ENCODE measurements at places on chromosomes 3 and 15.

DNA sequence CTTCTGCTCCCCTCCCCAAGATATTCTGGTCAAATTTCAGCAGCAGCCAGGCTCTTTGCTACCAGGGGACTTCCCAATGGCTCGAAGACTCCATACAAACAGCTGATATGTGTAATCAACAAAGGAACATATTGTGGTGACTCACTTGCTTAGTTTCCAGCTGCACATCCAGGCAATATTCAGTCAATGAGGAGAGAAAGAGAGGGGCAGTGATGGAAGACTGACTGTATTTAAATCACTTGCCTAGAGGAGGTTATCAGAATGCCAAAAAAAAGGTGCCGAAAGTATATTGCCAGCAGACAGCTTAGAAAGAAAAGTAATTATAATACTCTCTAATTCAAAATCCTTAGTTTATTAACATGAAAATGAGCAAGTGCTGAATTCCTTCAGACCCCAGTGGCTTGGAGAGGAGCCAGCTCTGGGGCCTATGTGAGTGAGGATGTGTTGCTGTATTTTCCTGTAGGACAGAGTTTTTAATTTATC lies 236.5 kb downstream of the LRTM1 start:
- DNase-seq, result no peak

DNA sequence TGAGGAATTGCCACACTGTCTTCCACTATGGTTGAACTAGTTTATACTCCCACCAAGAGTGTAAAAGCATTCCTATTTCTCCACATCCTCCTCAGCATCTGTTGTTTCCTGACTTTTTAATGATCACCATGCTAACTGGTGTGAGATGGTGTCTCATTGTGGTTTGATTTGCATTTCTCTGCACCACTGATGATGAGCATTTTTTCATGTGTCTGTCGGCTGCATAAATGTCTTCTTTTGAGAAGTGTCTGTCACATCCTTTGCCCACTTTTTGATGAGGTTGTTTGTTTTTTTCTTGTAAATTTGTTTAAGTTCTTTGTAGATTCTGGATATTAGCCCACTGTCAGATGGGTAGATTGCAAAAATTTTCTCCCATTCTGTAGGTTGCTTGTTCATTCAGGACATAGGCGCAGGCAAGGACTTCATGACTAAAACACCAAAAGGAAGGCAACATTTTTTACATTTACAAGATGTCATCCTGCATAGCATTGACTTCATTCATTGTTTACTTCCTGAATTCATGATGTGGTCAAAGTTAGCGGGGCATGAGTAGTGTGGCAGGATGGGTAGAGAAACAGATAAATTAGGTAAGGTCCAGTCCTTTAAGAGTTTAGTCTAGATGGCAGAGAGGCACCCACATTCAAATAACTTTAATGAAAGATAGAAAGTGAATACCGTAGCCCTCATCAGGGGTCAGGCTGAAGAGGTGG lies 45.1 kb upstream of the LPP start:
- no peak for DNase-seq

- DNase-seq, result no peak
Observed at GRCh38 chr3:62293051-62293780, 80.1 kb downstream of the FEZF2 start.

- DNase-seq, result peak; percentile 53
Observed at GRCh38 chr3:127589600-127590281, 792 bp downstream of the TPRA1 start.

GRCh38 chr3:8554696-8555095 lies 53.1 kb downstream of the LMCD1 start:
- DNase-seq, result no peak

DNA sequence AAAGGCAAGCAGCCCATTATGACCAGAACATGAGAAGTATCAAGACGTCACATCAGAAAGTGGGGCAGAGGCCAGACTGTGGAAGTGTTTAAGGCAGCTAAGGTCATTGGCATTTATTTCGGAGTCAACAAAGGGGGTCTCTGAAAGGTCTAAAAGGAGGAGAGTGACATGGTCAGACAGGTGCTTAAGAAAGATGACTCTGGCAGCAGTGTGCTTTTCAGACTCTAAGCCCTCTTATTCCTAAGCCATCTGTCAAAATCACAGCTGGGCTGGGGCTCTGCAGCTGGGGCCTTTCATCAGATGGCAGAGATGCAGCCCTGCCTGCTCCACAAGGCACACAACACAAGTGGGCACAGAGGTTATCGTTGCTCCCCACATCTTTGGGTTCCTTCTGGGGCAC lies 14.0 kb downstream of the FBXL22 start:
- DNase-seq, result no peak

- DNase-seq, result no peak
Observed at GRCh38 chr3:122562923-122563716, 980 bp downstream of the PARP9 start.

GRCh38 chr15:77857419-77857818 lies 220.1 kb downstream of the TBC1D2B start:
- no peak for DNase-seq

- no peak for DNase-seq
Observed at GRCh38 chr15:80151576-80151975, 1.2 kb upstream of the FAH start.

GRCh38 chr3:19488939-19489338 lies 340.6 kb downstream of the KCNH8 start:
- no peak for DNase-seq

GRCh38 chr3:52134761-52135160 lies 19.5 kb downstream of the POC1A start:
- DNase-seq, result no peak

DNA sequence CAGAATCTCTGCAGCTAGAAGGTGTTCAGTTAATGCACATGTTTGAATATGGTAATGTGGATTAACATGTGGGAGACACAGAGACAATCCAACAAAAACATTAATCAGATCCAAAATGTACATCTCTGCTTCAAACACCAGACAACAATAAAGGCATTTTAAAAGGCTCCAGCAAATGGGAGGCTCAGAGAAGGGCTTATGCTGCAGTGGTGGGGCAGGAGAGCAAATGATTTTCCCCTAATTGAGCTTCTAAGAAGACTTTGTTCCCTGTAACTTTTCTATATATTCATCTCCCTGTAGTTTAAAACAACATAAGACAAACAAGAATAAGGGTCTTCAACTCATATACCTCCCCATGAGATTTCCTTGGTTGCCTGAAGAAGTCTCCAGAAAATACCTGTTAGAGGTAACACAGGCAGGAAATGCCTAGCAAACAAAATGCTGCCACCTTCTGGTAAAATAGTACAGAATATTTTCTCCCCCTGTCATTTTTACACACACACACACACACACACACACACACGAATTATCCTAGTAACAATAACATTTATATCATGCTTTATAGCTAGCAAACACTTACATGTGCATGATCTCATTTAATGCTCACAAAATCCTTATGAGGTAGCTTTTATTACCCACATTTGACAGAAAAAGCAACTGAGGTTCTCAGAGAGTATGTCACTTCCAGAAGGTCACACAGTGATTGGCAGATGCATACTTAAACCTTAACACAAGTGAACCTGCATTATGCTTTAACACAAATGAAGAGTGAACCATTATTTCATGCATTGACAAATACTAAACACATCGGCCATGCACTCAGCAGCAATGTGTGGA lies 123.4 kb upstream of the MB21D2 start:
- peak; percentile 76 for DNase-seq

GRCh38 chr3:140189267-140189666 lies 254.3 kb downstream of the CLSTN2 start:
- DNase-seq, result no peak

DNA sequence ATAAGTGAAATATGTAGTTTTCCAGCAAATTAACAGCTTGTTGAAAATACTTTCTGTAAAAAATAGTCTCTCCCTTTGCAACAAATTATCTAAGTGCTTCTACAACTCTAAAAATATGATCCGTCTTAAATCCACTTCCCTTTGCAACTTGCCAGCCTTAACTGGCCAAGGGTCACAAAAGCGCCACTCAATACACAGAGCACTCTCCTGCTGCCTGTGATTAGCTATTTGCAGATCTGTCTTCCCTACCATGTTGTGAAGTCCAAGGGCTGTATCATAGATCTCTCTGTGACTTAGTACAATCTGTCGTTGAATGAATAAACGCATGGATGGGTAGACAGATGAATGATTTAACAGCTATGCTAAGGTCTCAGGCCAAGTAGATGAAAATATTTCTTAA lies 76.2 kb downstream of the ITGB5 start:
- no peak for DNase-seq

- DNase-seq, result no peak
Observed at GRCh38 chr3:25587094-25587493, 77.6 kb downstream of the TOP2B start.

DNA sequence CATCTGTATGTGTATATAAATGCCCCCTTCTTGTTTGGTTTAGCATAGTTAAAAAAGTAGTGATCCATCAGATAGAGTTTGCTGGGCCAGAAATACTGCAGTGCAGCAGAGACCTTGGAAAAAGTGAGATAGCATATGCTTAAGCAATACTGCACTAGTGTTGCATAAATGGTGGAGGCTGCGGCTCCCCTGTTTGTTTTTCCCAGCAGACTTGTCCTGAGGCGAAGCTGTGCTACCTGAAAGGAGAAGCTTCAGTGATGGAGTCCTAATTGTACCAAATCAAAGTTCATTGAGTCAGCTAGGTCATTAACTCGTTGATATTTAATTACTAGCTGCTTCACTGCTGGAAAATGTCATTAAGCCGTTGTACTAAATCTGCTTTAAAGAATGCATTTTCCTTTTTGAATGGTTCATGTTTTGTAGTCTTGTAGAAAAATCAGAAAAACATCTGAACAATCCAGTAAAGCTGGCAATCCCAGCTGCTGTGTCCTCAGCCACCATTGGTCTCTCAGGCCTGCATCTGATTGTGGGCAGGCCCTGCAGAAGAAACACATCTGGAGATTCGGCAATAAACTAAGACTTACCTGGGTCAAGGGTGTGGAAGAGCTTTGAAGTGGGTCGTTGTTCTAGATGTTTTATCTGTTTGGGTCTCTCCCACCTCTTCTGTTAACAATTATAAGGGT lies 169.6 kb downstream of the B3GALNT1 start:
- no peak for DNase-seq

DNA sequence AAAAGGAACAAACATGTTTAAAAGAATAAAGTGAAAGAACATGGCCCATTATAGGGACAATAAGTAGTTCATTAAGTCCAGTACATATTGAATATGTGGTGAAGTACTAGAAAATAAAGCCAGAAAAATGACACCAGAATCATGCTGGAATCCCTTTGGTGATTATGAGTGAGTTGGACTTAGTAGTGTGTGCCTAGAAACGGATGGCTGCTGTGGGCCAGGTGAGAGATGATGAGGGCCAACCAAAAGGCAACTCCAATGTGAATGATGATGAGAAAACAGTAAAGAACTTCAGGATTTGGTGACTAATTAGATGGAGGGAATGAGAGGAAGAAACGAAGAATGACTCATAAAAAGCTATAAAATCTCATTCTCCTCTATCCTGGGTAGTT lies 3.3 kb downstream of the CRYGS start:
- DNase-seq, result peak; percentile 82

DNA sequence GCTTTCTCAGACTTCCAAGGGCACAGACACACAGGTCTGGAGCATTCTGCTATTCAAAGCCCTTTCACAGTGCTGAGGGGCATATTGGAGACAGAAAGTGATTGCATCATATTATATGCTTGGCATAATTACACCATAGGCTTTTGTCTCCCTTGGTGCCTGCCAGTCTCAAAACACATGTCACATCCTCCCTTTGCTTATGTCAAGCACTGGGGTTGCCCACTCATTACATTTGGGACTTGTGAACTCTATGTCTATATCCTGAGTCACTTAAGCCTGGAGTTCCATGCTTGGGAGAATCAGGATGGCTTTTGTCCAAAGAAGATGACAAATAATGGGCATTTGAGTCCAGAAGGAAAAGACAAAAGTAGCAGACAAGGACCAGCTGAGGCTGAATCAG lies 12.3 kb upstream of the PDZRN3 start:
- peak; percentile 26 for DNase-seq

DNA sequence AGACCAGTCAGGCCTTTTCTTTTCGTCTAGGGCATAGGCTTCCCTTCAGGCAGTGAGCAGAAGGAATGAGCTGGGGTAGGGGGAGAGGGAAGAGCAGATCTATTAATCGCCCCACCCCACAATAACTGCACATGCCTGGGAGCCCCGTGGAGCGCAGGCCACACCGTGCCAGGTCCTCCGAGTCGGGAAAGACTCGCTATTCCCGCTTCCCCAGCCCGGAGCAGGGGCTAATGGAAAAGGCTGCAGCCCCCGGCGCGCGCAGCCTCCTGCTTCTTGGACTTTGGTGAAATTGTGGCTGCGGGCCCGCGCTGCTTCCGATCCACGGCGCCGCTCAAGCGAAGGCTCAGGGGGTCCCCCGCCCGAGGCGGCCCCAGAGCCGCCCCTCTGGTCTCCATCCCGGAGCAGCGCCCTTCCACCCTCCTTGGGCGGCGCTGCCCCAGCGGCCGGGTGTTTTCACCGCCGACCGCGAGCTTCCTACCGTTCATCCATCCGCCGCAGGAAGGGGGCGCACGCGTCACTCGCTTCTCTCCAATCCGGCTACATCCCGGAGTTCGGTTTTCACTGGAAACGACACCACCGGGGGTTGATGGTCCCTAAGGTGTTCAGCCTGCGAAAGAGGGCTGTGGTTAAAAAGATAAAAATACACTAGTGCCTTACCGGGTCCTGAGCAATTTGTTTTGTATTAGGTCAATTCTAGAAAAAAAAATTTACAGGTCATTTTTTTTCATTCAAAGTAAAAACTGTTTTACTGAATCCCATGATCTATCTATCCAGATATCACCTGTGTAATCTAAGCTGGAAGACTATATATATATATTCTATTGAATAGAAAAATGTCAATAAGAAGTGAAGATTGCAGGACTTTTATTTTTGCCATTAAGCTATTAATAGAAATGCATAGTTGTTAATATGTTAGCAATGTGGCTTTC lies 4.4 kb upstream of the SYNM start:
- DNase-seq, result peak; percentile 81

GRCh38 chr3:171704002-171704401 lies 106.3 kb downstream of the PLD1 start:
- peak; percentile 66 for DNase-seq

GRCh38 chr3:174737966-174738365 lies 121.2 kb upstream of the NAALADL2 start:
- no peak for DNase-seq

DNA sequence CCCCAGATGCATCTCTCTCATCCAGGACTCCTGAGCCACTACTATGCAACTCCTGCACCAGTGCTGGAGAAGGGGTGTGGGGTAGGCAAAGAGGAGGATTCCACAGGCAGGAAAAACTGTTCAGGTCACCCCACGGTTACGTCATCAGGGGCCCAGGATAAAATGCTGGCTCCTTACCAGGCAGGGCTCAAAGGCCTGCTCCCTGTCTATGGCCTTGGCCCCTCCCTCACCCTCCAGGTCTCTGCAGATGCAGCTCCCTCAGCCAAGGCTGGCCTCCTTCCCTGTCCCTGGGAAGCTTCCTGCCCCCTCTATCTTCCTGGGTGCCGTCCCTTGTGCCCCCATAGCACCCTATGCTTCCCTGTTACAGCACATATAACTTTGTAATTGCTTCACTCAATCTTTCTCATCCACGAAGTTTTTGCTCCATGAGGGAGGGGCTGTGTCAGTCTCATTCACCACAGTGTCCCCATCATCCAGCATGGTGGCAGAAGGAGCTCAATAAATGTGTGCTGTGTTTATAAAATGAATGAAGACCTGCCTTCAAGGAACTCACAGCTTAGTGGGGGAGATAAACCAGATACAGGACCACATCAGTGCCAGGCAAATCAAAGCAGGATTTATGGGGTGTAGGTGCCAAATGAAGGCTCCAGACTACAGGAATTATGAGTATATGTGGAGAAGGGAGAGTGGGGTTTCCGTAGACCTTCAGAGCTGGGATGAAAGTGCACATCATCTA lies 18.6 kb downstream of the KBTBD13 start:
- no peak for DNase-seq
